ENCODE measurements at places on chromosomes 11 and 22. TPM values are rescaled to one million over a fixed set of nuclear protein-coding genes. Genes with fewer than 3 reads are reported as not detected.

GRCh38 chr11:91630916-91631673 lies 593.5 kb upstream of the FAT3 start:
- no peak for DNase-seq

DNA sequence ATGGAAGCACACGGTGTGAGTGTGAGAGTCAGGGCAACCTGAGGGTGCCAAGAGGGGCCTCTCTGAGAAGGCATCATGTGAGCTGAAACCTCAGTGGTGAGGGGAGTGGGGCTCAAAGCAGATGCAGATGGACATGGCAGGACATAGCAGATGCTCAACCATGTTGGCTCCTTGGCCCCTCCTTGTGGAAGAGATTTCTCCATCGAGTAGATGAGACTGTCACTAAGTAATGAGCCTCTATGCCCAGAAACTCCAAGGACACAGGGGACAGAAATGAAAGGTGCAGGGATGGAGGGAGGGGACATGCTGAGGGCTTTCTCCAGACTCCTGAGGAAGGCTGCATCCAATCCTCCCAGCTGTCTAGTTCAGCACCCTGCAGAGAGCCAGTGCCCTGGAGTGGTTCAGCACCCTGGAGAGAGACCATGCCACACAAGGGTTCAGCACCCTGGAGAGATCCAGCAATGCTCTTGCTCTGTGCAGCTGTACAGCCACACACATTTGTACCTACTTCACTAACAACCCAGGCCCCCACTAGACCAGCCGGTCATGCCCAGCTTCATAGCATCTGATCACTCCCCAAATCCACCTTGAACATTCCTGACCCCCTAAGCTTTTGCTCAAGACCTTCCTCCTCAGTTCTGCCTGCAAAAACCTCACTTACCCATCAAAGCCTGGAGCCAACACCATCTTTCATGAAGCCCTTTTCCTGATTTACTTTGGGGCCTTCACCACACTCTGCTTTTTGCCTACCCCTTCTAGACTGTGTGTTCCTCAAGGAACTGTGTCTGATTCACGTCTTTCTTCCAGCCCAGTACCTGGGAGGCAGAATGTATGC lies 252.0 kb downstream of the CTTN start:
- DNase-seq, result peak; percentile 56

GRCh38 chr11:63829823-63830489 lies 9.0 kb upstream of the MARK2 start:
- no peak for DNase-seq

The IL17REL gene
- total RNA-seq, result not detected

The OR52I1 gene
- total RNA-seq, result not detected

- DNase-seq, result no peak
Observed at GRCh38 chr11:129234978-129235377, 42.9 kb upstream of the ARHGAP32 start.

- no peak for DNase-seq
Observed at GRCh38 chr11:4006946-4007680, 87.5 kb upstream of the RRM1 start.
